ENCODE measurements at places on chromosomes 2 and 18.

DNA sequence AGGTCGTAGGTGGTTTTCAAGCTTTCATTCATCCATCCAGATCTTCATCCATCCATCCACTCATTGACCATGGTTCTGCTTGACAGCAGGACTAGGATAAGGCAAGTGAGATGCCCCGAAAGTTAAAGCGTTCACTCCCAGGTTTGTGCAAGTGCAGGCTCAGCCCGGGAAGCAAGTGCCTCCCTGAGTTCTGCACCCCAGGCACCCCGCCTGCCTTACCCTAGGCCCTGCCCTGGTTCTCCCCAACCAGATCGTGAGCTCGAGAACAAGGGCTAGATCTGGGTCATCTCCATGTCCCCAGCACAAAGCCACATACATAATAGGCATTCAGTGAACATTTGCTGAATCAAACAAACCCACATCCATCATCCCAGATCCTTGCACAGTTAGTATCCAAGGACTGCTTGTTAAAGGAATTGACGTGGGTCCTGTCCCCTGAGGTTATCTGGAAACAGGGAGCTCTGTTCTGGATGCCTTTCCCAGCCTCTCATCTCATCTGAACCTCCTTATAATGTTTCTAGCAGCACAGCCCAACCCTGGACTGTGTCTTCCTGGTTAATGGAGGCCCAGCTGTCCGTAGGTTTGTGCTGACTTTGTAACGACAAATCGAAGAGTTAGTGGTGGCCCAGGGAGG is 116.1 kb upstream of the GPC1 start:
- DNase-seq, result no peak

GRCh38 chr18:57439609-57439968 is 4.4 kb downstream of the ONECUT2 start:
- DNase-seq, result no peak

DNA sequence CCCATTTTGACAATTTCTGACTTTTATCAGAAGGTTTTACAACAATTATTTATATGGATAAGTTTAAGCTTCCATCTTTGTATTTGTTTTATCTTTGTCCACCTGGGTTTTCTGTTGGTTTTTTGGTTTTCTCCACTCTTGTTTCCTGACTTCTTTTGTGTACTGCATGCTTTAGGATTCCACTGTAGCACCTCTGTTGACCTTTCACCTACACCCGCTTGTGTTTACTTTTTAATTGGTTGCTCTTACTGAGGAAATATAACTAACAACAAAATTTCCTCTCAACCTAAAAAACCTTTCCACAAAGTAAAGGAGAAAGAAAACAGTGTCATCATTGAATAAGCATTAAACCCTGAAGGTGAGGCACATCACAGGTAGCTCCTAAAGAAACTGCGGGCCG is 39.8 kb upstream of the TTR start:
- no peak for DNase-seq

GRCh38 chr18:686339-687111 is 25.9 kb downstream of the ENOSF1 start:
- DNase-seq, result no peak

DNA sequence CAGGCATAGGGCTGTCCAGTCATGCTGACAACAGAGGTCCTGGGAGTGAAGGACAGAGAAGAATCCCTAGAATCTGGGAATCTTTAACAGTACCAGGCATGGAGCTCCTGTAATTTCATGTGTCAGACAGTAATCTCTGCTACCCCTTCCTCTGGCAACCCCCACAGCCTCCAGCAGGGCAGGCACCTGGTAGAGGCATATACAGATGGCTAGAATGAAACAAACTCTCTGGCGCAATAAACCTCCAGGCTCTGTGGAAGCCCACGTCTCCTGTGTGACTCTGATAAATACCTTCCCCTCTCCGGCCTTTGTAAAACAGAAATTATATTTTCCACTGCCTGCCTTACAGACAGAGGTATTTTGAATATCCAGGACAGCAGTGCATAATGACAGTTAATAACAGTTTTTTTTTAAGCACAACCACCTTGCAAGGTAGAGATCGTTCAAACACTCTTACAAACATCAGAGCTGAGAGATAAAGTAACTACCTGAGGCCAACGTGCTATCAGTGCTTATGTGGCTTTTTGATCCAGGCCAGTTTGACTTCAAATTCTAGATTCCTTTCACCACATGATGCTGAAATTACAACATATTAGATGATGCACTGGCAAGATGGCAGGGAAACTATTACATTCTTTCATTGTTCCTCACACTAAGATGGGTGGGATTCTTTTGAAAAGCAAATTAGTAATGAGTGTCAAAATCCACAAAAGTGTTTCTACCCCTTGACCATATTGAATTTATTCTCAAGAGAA is 47.7 kb upstream of the TMEM247 start:
- DNase-seq, result no peak

DNA sequence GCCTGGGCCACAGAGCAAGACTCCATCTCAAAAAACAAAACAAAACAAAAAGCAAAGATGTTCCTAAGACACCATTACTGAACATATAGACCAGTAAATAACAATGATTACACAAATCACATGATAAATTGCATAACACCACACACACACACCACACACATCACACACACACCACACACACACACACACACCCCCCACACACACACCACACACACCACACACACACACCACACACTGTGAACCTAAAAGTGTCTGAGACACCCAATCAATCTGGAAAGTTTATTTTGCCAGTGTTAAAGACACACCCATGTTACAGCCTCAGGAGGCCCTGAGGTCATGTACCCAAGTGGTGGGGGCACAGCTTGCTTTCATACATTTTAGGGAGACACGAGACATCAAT is 62.6 kb upstream of the ASAP2 start:
- no peak for DNase-seq

DNA sequence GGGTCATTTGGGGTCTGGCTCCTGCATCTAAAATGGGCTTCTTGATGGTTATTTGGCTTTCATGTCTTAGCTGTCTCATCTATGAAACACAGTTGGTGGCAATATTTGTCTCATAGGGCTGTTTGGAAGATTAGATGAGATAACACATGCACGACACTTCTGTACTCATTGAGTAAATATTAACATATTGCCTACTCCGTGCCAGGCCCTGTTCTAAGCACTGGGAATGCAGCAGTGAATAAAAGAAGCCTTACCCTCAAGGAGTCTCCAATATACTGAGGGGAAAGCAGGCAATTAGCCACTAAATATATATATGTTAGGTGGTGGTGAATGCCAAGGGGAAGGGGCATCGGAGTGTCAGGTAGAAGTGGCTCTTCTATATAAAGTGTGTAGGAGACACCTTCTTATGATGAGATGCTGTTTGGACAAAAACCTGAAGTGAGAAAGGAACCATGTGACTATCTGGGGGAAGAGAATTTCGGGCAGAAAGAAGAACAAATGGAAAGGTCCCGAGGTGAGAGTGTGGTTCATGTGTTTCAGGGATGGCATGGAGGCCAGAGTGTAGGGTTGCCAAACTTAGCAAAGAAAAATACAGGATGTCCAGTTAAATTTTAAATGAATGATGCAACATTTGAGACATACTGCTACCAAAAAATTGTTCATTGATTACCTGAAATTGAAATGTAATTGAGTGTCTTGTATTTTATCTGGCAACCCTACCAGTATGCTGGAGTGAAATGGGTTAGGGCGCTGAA is 11.8 kb downstream of the SLC3A1 start:
- no peak for DNase-seq

DNA sequence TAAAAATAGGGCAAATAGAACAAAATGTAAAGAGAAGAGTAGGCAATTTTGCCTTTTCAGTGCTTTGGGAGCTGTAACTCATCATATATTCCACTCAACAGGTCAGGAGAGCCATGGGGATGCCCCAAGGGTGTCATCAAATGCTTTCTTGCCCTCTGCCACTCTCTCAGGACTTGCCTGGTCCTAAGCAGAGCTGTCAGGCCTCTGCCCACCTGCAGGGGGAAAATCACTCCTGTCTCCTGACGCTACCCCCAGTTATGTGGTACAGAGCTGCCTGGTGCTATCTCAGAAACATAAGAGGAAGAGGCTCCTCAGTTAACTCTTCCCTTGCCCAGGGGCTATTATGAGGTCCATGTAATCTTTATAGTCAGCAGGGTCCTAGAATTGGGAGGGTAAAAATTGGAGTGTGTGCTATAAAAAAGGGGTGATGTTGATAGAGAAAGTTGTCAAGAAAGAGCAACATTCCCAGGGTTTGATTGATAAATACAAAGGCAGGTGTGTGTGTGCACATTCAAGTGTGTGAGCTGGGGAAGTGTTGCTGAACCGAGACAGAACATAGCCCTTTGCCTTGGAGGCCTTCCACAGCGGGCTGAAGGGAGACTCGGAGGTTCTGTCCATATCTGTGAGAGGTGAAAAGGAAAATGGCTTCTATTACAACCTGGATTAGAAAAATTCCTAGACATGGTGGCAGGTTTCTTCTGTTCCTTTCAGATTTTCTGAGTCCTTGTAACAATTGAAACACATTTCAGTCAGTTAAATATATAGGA is 25.4 kb downstream of the PTPRM start:
- DNase-seq, result no peak

GRCh38 chr18:62088156-62088555 is 98.7 kb downstream of the PIGN start:
- DNase-seq, result no peak

Data from substantia nigra (tissue), 51 donors.